Sigmoid colon (tissue), 7 donors: ENCODE measurements at places on chromosomes 11 and 22. TPM values are rescaled to one million over a fixed set of nuclear protein-coding genes. Genes with fewer than 3 reads are reported as not detected.

The SCGB1D2 gene
- not detected for polyA plus RNA-seq

The PPP2R1B gene
- 9.0 TPM for polyA plus RNA-seq

The IGSF9B gene
- polyA plus RNA-seq: 4.4 TPM

The OOSP1 gene
- polyA plus RNA-seq: not detected

The OSBP2 gene
- 1.5 TPM for polyA plus RNA-seq

The MMP13 gene
- 0.92 TPM for polyA plus RNA-seq
